Stimulated activated CD4-positive, alpha-beta T cell treated with anti-CD3 and anti-CD28 coated beads, Interleukin-15, amount 100 ng/mL, for 24 hours (primary cell): ENCODE measurements at places on chromosomes 5 and 9.

DNA sequence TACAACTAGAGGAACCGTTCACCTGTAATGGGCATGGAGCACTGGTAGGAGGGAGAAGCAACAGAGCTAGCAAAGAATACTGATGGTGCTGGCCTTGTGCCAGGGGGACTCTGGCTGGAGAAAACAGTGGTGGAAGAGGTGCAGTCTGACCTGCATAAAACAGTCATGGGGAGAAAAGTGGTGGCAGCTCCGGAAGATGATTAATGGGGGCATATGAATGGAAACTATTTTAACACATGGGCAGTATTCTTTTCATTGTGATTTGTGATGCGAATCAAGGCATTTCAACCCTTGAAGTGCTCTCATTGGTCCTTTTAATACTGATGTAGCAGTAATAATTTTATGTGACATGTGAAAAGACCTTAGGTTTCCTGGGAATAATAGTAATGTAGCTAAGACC, 219.6 kb downstream of the ADAMTS6 start:
- no peak for DNase-seq

- DNase-seq = no peak
Measured at GRCh38 chr5:79454043-79454442, 59.9 kb downstream of the HOMER1 start.

DNA sequence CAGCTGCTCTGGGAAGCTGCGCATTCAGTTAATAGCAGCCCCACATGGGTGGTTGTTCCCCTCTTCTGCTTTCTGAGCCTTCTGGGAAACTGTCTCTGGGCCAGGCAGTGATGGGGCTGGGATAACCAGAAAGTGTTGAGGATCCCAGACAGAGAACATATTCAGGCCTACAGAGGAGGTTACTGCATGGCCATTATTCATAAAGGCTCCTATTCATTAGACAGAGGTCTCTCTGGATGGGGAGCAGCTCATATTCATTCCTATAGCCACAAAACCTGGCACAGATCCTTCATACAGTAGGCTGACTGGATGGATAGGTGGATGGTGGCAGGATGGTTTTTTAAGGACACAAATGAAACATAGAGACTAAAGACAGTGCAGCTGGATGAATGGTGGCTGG, 76.3 kb downstream of the HSPA4 start:
- no peak for DNase-seq

DNA sequence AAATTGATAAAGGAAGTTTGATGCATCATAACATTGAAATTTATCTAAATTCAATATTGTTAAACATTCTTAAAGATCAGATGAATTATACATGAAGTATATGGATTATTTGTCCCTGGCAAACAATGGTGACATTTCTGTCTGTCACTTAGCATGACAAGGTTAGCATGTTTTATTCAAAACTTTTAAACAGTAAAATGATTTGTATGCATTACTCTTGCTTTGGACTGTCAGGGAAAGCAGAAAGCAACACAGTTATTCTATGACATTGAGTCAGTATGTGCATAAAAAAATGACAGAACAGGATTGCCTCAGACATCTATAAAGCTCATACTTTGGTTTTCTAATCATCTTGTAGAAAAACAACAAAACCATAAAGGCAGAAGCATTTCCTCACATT, 193.7 kb downstream of the IZUMO3 start:
- no peak for DNase-seq

GRCh38 chr5:147996379-147996778, 67.4 kb upstream of the SPINK5 start:
- no peak for DNase-seq

GRCh38 chr5:89179731-89180130, 296.7 kb upstream of the MEF2C start:
- DNase-seq = no peak

DNA sequence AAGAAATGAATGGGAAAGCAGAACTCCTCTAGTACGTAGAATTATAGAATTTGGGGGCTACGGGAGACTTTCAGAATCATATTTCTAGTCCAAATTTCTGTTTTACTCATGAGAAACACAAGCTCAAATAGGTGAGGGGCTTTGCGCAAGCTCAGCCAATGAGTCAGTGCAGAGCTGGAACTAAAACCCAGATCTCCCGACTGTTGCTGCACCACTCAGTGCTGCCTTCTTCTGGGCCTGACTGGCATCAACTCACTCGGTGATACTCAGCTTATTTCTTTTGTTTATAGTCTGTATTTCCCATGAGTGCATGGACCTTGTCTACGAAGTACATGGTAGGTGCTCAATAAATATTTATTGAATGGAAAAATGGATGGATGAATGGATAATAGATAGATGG, 280.2 kb downstream of the CDK5RAP2 start:
- DNase-seq = no peak

GRCh38 chr5:169875091-169875728, 105.1 kb downstream of the INSYN2B start:
- no peak for DNase-seq

DNA sequence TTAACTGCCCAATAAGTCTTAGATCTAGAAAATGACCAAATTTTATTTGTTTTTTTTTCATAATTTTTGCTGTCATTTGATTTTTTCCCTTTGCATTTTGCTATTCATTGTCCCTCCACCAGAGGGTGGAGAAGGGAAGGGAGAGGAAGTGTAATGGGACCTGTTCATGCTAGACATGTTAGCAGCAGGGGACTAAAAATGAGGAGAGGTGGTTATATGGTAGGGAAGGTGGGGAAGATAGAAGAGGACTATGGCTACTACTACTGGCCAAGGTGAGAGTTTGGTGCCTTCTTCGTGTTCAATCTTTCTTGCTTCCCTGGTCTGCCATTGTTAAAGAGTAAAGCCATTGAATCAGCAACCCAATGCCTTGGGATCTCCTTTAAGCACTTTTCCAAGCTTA, 6.4 kb downstream of the GRIA1 start:
- no peak for DNase-seq

DNA sequence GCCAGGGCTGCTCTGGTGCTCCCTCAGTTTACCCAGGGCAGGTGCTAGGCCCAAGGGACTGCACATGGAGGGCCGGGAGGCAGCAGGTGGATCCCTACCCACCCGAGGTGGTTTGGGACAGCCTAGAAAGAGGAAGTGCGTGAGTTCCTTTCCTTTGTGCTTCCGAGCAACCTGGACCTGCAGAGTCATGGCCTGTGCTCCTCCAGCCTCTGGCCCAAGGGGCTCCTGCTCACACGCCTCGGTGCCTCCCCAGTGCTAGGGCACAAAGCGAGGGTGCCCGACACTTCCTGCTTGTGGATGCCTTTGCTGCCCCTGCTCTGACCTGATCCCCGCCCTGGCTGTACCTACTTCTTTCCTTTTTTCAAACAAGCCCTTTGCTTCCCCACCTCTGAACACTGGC, 79.3 kb downstream of the RXRA start:
- DNase-seq = no peak

DNA sequence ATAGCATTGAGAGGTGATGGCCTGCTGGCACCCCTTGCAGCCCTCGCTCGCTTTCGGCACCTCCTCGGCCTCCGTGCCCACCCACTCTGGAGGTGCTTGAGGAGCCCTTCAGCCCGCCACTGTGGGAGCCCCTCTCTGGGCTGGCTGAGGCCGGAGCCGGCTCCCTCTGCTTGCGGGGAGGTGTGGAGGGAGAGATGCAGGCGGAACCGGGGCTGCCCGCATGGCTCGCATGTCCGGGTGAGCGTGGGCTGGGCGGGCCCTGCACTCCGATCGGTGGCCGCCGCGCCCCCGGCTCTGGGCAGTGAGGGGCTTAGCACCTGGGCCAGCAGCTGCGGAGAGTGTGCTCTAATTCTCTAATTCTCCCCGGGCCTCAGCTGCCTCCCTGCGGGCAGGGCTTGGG, 101.1 kb downstream of the KIF4B start:
- no peak for DNase-seq

DNA sequence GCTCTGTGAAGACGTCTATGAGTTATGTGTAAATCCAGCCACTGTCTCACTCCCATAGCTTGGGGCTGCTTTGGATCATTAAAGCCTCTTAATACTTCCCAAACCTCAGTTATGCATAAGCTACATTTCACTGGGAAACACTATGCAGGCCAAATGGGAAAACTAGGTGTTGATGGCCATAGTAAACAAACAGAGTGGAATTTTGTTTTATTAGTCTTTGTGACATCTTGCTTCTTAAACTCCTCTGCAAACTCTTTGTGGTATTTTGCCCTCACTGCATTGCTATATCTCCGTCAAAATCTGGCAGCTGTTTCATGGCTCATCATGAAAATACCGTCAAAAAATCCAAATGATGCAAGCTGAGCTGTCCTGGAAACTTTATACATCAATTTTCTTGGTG, 167.2 kb upstream of the HMHB1 start:
- DNase-seq = no peak

DNA sequence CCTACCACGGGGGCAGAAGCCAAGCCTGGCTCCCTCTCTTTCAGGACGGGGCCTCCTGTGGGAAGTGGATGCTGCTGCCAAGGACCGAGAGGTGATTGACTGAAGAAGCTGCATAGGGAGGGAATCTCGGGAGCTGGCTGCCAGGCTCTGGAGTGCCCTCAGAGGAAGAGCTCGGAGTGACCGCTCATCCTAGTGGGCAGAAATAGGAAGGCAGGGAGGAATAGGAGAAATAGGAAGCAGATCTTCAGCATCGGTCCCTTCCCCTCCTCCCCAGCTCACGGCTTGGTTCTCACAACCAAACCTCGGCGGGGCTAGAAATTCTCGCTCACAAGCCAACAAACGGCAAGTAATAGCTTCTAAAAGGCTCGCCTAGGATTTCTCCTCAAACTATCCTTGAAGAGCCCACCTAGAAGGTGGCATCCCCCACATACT, 159.9 kb upstream of the RAI14 start:
- no peak for DNase-seq

DNA sequence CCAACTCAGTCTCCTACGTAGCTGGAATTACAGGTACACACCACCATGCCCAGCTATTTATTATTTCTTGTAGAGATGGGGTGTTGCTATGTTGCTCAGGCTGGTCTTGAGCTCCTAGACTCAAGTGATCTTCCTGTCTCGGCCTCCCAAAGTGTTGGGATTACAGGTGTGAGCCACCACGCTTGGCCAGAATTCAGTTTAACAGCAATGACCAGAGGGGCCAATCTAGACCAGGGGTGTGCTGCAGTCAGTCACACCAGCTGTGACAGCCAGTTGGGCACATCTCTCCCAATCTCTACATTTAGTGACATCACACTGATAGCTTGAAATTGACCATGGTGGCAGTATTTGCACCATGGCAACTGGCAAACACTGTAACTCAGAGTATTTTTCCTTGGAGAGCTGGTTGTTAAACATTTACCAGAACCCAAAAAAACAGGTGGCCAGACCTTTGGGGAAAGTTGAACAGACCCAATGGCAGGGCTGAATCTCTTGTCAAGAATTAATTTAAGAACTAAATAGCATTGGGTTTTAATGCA, 67.7 kb upstream of the UBTD2 start:
- DNase-seq = no peak

- DNase-seq = no peak
Measured at GRCh38 chr5:27325513-27325912, 287.1 kb upstream of the CDH9 start.

GRCh38 chr5:122713041-122713440, 61.8 kb upstream of the SNX2 start:
- no peak for DNase-seq

DNA sequence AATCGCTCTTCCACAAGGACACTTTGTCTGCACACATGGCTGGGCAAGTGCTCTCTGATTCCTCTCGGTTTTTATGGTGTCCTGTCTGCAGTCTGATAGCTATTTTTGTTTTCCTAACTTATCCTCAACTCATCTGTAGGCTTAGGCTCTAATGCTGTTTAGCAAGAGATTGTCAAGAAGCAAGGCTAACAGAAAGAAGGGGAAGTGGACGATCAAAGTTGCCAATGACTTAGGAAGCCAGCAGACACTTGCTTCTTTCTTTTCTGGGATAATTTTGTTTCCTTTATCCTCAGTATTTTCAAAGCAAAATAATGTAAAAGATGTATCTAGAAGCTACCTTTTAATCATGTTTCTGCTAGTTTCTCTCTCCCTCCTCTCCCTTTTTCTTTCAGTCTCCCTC, 130.7 kb downstream of the PRKACG start:
- no peak for DNase-seq

GRCh38 chr5:1523480-1523792, 324 bp downstream of the LPCAT1 start:
- no peak for DNase-seq

GRCh38 chr9:124258607-124259157, 933 bp downstream of the NEK6 start:
- no peak for DNase-seq

DNA sequence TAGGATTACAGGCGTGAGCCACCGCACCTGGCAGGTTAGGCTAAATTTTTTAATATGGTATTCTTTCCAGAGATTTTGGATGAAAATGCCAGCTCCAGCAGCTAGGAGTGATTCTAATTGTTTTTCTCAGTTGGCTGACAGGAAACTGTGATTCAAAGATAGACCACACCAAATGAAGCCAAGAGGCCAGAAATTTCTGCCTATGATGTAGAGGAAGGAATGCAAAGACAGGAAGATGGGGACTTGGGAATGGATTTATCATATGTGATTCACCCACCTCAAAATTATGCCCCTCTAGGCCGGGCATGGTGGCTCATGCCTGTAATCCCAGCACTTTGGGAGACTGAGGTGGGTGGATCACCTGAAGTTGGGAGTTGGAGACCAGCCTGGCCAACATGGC, 53.3 kb downstream of the UGCG start:
- DNase-seq = no peak

- DNase-seq = no peak
Measured at GRCh38 chr5:116487045-116487444, 87.6 kb downstream of the SEMA6A start.

- no peak for DNase-seq
Measured at GRCh38 chr9:90979138-90979551, 177.5 kb downstream of the SYK start.

DNA sequence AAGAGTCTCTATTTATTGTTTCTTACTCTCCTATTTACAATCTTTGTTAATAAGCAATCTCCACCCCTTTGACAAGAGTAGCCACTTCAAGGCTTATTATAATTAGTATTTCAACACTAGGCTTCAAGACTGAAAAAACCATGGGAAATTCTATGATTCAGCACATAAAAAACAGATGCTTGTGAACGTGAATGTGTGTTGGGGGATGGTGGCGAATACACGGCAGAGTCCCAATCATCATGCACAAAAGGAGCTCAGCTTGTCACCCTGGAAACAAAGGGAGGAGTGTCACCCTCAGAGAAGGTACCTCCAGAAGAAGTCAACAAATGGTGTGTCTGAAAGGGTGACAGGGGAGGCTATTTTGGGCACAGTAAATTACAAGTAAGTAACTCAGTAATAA, 157.2 kb upstream of the RETREG1 start:
- DNase-seq = no peak

DNA sequence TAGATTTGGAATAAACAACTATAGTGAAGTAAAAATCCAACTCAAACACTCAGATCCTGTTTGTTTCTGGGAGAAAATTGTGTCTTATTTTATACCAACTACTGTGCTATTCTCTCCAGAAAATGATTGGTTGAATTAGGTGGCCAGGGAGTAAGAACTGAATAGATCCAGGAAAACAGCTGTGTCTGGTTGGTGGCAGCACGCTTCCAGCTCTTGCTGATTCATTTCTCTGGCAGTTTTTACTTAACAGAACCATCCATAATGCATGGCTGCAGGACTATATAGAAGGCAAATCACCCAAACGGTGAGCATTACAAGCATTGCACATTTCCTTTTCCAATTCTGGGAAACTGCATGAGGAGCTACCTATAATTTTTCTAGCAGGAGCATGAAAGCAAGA, 29.5 kb downstream of the DMAC1 start:
- DNase-seq = no peak
